ENCODE measurements at places on chromosomes 11 and 22.

- no peak for DNase-seq
Observed at GRCh38 chr11:87572881-87573280, 535.1 kb downstream of the TMEM135 start.

- no peak for DNase-seq
Observed at GRCh38 chr11:58330861-58331260, 28.0 kb downstream of the OR5B17 start.

DNA sequence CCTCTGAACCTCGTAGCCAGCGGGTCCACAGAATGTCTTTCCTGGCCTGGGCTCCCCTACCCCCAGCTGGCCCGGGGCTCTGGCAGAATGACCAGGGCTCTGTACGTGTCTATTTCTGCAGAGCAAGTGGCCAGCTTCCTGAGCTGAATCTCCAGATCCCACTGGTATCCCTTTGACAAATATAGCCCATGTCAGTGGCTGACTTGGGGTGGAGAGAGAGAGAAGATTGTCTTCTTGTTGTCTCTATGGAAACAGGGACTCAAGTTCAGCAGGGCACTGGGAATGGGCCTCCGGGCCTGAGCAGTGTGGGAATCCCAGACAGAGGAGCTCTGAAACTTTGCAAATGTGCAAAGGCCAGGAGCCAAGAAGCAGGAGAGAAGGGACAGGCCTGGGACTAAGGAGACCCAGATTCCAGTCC lies 33.9 kb downstream of the ANO1 start:
- no peak for DNase-seq

- no peak for DNase-seq
Observed at GRCh38 chr11:102837156-102837555, 6.3 kb downstream of the MMP3 start.

DNA sequence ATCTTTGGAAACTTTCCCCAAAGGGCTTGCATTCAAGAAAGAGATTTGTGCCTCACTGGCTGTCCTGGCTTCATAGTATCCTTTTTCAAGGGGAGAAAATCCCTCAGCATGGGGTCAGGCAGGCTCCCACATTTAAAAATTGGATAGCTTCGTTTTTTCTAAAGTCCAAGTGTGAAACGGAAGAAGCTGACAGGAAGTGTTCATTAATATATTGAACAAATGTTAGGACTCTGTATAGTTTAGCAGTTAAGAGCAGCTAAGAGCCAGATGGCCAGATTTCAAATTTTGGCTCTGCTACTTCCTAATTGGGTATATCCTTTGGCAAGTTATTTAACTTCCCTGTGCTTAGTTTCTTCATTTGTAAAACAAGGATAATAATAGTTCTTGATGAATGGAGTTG lies 354.9 kb upstream of the FAT3 start:
- no peak for DNase-seq

GRCh38 chr11:8178297-8178696 lies 9.5 kb upstream of the RIC3 start:
- no peak for DNase-seq

DNA sequence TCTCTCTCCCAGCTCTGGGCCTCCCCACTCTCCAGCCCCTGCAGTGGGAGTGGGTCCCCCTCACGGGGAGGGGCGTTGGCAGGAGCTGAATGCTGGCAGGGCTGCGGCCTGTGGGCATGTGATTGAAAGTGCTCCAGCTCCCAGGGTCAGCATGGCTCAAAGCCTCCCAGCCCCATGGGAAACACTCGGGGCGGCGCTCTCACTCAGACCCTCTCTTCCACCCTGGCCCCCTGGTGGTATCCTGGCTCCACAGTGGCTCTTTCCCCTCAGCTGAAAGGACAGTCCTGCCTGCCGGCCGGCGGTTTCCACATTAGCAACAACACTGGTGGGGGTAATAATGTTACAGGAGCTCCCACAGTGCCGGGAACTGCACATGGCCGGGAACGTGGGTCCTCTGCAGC lies 35.5 kb downstream of the POLR3H start:
- no peak for DNase-seq

DNA sequence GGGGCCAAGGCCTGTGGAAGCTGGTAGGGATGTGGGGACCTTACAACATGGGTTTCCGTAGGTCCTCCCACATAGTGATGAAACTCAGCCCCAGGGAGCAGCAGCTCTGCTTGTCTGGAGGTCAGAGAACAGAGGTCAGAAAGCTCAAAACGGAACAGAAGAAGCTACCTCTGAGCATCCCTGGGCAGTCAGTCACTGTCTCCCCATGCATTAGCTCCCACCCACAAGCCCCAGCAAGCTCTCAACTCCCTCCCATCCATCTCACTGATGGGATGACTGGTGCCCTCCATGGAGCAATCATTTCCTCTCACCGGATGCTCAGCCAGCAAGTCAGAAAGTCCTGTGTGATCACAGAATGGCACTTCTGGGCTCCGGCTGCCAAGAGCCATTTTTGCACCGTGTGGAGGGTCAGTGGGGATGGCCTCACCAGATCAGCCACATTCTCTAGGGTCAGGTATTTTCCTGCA lies 1.9 kb downstream of the TPP1 start:
- DNase-seq: no peak

DNA sequence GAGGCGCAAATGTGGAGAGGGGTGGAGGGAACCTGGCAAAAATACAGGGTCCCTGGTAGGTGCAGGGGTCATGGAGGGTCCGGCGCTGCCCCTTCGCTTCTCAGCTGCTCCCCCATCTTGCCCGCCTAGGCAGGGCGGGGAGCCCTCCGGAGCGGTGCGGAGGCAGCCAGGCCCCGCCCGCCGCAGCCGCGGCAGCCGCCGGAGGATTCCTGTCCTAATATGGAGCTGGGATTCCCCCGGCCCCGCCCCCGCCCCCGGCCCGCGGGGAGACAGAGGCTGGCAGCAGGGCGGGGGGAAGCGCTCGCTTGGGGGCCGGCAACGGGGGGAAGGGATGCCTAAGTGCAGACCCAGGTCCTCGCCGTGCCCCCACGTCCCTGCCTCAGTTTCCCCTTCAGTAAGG lies 1.0 kb upstream of the NPAS4 start:
- DNase-seq: no peak

DNA sequence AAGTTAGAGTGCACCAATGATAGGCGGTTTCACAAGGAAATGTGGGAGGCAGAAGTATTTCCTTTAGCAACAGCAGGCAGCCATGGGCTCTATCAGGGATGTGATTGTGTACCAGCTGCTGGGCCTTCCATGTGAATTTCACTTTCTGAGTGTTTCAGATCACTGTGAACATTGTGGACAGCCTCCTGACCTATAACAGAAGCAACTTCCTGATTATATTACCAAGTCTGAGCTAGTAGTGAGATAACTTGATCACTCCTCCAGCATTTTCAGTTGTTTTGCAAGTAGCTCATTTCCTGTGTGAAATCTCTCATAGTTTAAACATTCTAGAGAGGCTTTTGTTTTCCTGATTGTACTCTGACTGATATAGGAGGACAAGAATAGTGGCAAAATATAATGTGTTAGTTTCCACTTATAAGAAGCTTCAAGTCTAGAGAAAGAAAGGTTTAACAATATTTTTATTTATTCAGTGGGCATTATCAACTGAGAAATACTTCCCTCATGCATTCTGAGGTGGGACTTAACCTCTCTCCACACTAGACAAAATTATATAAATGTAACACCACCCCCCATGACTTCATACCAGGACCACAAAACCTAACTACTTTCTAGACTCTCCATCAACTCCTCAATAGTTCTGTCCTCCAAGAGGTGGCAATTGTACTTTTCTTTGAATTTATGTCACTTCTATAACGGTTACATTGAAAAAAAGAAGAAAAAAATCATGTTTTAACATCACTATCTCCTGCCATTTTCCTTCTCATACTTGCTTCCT lies 184.2 kb upstream of the LUZP2 start:
- DNase-seq: no peak

GRCh38 chr11:31816468-31817053 lies 5.4 kb upstream of the PAX6 start:
- no peak for DNase-seq

DNA sequence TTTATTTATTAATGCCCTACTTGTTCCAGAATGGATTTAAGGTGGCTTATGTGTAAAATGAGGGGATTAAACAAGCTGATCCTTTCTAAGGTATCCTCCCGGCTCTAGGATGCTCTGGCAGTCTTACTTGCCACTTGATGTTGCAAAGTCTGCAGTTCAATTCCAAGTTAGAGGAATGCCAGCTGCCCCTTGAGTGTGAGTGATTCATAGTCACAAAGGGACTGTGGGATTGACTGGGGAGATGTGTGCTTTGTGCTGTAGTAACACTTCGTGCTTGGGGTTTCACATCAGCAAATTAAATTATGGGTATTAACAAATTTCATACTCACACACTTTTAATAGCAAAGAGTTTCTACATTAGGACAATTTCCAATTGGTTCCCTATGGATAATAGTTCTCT lies 550.8 kb upstream of the CADM1 start:
- no peak for DNase-seq

DNA sequence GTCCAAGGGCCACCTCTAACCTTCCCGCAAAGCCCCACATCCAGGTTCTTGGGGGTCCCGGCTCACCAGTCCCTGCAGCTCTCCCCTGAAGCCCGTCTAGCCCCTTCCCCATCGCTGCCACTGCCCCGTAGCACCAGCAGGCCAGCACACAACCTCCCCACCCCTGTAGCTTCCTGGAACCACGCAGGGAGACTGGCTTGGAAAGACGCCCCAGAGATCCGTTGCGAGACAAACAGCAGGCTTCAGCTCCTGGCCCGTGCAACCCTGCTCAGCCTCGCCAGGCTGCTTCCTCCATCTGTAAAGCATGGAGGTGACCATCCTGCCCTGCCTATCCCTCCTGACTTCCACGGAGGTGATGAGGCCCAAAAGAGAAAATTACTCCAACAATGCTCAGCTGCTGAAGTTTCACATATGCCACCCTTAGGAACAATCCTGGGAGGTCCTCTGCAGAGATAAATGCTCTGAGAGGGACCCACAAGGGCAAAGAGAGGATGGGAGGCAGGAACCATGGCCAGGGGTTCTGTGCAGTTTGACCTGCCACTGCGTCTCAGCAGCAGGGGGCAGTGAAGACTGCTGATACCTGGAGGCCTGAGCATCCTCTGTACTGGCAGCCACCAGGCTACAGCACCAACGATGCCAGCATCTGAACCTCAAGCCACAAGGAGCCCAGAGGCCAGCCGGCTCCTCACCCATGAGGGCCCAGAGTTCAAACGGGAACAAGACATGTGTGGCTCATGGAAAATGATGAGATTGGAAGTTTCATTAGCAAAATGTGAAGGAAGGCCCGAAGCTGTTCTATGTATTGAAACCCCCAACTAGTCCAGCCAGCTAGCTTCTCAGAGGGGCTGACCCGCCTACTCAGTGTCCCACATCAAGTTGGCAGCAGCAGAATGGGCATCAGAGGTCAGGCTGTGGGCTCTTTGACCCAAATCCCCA lies 16.1 kb downstream of the DGCR2 start:
- peak; percentile 50 for DNase-seq

DNA sequence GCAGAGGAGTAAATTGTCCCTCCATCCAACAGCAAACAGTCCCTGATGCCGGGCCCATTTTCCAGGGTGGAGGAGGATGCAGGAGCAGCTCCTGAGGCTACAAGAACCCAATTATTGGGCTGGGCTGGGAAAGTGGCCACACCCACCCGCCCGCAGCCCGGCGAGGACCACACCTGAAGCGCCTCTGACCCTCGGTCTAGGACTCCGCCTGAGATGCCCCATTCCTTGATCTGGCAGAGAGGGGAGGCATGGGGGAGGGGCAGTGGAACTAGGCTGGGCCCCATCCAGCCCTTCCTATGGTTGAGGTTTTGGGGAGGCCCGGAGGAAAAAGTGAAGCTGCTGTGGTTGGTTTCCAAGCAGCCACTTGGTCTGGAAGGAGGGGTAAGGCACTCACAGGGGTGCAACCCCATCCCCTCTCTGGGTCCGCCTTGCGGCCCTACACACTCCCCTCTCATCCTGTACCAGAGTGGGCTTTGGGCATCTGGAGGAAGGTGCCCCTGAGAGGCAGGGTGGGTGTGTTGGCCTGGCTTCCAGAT lies 2.4 kb upstream of the LGALS1 start:
- DNase-seq: no peak

GRCh38 chr11:129538323-129538722 lies 162.7 kb downstream of the BARX2 start:
- no peak for DNase-seq

DNA sequence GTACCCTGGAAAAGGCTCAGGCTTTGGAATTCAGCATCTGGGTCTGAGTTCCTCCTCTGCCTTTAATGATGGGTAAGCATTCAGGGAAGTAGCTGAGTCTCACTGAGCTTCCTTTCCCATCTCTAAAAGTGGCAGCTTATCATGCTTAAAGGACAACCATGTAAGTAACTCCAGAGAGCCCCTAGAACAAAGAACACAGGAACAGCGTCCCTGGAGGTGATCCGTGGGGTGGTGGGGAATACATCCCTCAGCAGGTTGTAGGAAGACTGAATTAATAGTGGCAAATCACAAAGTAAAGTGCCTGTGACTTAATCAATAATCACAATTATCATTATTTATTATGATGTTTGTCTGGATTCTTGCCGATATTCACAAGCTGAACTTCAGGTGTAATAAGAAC lies 114.7 kb upstream of the ISX start:
- DNase-seq: no peak

- no peak for DNase-seq
Observed at GRCh38 chr22:50014655-50015401, 2.3 kb upstream of the IL17REL start.

DNA sequence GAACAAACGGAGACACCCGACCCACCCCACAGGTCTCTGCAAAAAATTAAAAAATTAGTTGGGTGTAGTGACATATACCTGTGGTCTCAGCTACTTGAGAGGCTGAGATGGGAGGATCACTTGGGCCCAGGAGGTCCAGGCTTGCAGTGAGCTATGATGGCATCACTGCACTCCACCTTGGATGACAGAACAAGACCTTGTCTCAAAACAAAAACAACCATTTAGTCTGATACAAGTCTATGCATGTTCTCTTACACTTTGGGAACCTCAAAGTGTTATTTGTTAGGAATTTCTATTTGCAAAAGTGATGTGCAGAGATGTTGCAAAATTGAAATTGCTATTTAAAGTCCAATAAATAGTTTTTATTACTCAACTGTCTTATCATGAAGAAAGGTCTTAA lies 14.3 kb downstream of the ATG13 start:
- DNase-seq: no peak

- DNase-seq: no peak
Observed at GRCh38 chr11:36738292-36738861, 140.3 kb upstream of the RAG2 start.

GRCh38 chr11:133896642-133897330 lies 51.5 kb upstream of the SPATA19 start:
- DNase-seq: no peak

DNA sequence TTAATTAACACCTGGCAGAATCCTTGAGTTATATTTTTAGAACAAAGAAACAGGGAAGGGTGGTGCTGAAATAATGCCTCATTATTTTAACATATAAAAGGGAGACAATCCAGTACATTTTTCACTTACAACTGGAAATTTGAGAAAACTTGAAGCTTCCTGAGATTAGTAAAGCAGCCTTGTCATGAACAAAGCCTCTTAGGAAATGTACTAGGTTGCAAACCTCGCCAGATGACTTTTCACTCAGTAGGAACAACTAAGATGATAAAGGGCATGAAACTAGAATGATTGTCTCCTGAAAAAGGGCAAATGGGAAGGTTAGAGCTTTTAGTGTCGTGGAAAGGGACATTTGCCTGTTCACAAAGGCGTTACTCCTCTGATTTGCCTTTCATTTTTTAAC lies 289.6 kb downstream of the ETS1 start:
- DNase-seq: no peak
